ENCODE measurements at places on chromosomes 11 and 22. TPM values are rescaled to one million over a fixed set of nuclear protein-coding genes. Genes with fewer than 3 reads are reported as not detected.
A peak's percentile ranks its signal among the peaks of the same experiment; 100 is the strongest.

The PKDREJ gene
- polyA plus RNA-seq: not detected

The ELFN2 gene
- polyA plus RNA-seq: 2.8 TPM

The MMP13 gene
- polyA plus RNA-seq: 0.12 TPM

The JAML gene
- polyA plus RNA-seq: not detected

The USH1C gene
- polyA plus RNA-seq: not detected

The OSM gene
- not detected for polyA plus RNA-seq

DNA sequence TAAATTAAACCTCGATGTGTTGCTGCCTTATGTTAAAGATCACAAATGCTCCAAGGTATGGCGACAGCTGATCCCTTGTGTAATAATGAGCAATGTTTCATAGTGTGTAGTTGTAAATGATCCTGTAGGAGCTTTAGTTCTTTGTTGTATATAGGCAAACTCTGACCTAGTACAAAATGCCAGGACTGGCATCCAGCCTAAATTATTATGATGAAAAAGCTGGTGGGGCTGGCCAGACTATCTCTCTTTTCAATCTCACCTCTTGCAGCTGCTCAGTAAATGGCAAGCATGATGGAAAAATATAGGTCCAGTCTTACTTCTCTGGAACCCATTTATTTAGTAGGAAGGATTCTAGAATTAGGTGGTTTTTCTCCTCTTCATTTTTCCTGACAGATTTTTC lies 345.1 kb upstream of the C11orf87 start:
- peak; percentile 32 for DNase-seq

DNA sequence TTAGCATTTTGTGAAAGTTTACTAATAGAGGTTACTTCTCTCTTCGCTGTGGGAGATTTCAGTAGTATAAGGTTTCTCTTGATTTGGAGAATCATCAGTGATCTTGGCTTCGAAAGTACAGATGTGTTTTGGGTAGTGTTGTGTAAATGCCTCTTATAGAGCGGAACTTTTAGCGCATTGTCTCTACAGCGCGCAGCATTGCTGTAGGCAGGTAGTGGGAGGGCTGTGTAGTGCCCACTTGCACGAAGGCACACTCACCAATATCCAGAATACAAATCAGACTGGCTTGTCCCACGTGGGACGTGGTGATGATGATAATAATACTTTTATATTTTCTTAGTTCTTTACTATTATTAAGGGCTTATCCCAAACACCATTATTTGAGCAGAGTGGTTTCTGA lies 51.4 kb downstream of the FAM83F start:
- DNase-seq: no peak

- DNase-seq: peak; percentile 33
These were observed 141.1 kb downstream of the RCN1 start for GRCh38 chr11:32231909-32232493.

DNA sequence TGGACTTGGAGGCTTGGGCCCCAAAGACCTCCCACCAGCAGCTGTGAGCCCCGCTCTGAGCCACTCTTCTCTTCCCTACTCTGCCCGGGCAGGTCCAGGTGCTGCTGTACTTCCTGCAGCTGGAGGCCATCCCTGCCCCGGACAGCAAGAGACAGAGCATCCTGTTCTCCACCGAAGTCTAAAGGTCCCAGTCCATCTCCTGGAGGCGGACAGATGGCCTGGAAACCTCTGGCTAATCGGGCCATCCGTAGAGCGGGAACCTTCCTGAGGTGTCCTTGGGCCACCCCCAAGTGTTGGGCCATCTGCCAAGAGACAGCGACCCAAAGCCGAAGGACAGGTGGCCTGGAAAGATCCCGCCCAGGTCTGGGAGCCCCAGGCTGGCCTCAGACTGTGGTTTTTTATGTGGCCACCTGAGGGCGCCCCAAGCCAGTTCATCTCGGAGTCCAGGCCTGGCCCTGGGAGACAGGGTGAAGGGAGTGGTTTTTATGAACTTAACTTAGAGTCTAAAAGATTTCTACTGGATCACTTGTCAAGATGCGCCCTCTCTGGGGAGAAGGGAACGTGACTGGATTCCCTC lies 135.1 kb downstream of the BCR start:
- peak; percentile 79 for DNase-seq

- DNase-seq: no peak
These were observed 59.3 kb upstream of the PITPNB start for GRCh38 chr22:27978317-27978716.

- no peak for DNase-seq
These were observed 76.0 kb upstream of the RRM1 start for GRCh38 chr11:4018641-4019040.

DNA sequence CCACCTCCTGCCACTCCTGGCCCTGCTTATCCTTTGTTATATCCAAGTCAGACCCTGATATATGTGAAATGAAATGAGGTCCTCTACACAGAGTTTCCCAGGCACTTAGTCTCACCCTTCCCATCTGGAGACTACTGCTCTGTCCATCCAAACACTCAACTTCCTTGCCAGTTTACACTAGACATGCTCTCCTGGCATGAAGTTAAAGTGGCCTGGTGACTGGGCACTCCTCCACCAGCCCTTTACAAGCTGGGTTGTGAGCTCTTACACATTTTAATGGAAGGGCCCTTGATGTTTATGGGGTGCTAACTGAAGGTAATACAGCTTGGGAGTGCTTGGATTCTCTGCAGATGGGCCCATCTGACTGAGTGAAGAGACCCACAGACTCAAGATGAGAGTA lies 216.1 kb upstream of the NARS2 start:
- no peak for DNase-seq

DNA sequence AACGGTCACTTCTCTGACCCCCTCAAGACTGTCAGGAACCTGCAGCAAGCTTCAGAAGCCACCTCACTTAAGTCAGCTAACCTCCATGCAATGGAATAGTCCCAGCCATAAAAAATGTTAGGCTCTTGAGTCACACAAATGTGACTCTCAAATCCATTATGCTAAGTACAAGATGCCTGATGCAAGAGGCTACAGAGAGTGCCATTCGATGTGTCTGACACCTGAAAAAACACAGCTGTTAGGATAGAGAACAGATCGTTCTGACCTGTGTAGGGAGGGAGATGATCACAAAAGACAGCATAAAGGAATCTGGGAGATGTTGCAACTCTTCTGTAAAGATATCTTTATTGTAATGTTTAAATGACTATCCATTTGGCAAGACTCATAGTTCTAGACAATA lies 712.4 kb downstream of the TBC1D22A start:
- no peak for DNase-seq

DNA sequence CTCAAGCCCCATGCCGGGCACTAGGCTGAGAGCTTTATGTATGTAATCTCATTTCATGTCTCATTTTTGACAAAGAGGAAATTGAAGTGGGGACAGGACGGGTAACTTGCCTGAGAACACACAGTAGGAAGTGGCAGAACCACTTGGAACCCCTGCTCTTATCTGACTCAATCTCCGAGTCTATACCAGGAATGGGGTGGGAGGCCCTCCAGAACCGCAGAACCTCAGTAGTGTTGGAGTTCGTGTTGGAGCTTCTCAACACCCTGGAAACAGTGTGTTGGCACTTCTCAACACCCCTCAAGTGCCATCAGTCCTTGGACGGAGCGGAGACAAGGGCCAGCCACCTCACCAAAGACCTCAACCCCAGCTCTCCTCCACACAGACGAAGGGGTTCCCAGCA lies 38.8 kb upstream of the POLA2 start:
- DNase-seq: no peak
